ENCODE measurements at places on chromosomes 2 and 18.

DNA sequence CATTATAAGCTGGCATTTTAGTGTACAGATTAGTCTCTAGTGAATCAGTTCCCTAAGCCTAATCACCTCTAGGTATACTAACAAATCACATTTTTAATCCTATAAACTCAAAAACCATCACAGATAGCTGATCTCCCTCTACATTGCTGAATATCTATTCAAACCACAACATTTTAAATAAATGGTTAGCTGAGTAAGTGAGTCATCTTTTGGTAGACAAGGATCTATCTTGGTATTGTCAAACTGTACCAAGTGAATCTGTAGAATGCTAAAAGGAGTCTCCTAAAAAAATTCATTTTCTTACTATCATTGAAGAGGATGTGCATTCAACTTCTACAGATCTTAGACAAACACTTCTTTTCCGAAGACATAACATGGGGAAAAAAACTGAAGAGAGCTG is 40.7 kb downstream of the INO80D start:
- no peak for DNase-seq

GRCh38 chr2:96089356-96090195 is 26.8 kb downstream of the ADRA2B start:
- no peak for DNase-seq

GRCh38 chr18:63329431-63330145 is 10.0 kb upstream of the BCL2 start:
- DNase-seq = no peak

DNA sequence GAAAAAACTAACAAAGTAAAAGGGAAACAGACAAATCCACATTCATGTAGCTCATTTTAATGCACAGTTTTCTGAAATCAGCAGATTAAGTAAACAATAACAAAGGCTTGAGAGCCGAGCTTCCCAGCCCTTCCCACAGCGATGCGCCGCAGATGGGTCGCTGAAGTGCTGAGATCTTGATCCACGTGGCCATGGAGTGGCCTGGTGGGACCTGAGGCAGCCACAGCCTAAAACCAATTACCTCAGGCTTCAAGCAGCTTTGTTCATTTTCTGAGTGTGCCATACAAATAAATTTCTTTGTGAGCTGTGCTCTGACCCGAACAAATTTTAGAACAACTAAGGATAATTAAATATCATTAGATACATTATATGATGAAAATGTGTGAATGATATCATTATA is 25.6 kb upstream of the CYRIA start:
- no peak for DNase-seq

DNA sequence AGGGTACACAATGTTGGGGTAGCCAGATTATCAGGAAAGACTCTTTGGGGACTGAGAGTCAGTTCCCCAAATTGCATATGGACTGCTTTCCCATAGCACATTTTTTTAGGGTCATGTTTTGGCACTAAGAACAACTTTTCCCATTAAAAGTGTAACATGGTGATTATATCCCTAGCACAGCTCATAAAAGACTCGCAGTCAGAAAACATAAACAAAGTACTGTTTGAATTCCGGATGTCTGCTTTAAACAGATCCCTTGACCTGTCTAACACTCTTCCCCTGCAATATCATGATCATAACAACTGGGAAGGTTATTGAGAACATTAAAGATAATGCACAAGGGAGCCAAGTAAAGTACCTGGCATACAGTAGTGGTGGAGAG is 262.2 kb downstream of the ASXL3 start:
- no peak for DNase-seq

DNA sequence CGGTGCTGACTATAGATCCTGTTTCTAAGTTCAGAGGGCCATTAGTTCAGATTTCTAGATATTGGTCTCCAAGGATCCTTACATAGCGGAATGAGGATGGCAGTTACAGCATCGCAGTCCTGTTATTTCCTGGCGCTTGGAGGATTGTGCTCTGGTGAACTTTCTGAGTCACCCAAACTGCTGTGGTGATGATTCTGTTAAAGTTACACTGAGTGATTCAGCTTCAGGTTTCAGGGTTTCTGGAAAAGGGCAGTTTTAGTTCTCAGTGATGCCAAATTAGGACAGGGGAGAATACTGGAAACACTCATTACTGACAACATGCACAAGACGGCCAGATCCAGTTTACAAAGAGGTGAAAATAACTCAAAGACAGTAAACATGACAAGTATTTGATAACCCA is 52.1 kb upstream of the ANKRD62 start:
- no peak for DNase-seq

DNA sequence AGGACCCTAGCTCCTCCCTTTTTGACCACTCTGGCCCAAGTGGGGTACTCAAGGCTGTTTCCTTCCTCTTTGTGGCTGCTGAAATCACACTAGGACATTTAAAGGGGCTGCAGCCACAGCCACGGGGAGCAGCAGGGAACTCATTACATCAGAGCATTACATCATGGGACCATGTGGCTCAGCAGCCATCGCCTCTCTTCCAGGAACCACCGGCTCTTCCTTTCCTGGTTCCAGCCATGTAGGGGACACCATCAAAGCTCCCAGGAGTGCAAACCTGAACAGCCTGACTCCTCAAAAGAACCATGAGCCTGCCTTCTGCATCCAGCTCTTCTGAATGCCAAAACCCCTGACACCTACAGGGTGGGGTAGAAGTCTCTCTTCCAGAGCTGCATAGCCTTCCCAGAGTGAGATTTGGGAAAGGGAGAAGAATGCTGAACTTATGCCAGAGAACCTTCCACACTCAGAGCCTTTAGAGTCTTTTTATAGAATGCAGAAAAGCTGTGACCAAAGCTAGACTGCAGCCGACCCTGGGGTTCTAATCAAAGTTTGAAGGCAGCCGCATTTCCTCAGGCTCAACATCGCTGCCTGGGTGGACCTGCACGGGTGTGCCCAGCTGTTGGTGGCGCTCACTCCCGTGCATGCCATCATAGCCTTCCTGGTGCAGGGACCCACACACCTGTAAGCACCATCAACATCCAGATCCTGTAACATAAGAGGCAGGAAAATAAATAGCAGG is 121.7 kb downstream of the KLHL29 start:
- no peak for DNase-seq

- DNase-seq = no peak
These were observed 47.1 kb downstream of the EFR3B start for GRCh38 chr2:25088817-25089516.

DNA sequence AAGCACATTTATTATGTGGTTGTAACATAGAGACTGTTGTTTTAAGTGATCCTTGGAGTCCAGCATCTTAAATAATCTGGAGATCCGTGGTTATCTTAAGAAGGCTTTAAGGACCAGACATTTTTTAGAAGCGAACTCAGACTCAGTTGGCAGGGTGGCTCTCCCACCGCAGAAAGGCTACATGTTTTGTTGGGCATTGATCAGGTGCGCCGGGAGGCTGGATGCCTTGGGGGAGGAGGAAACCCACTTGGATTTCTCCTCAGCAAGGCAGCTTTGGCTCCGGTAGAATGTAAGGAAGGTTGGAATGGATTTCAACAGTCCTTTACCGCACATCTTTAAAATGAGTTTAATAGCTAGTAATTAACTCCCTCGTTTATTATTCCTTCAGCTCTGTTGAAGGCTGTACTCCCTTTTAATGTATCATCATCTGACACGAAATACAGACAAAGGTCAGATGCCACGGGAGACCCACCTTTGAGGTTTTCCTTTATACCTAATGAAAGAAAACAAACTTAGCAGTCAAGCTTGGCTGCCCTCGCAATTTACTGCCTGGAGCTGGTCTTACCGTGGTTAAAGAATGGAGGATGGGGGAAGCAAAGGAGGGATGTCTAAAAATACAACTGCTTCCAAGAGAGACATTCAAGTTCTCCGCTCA is 1.2 kb downstream of the TMEM200C start:
- DNase-seq = no peak

- DNase-seq = no peak
These were observed 170.3 kb downstream of the MAIP1 start for GRCh38 chr2:200125444-200126284.

GRCh38 chr2:68319398-68320117 is at the start of gene CNRIP1:
CNRIP1 (minus strand) TSS chr2:68319949; CDS start chr2:68319400, 549 bp downstream.
- DNase-seq = no peak

- DNase-seq = no peak
These were observed 170.1 kb downstream of the ASB1 start for GRCh38 chr2:238596571-238597551.

DNA sequence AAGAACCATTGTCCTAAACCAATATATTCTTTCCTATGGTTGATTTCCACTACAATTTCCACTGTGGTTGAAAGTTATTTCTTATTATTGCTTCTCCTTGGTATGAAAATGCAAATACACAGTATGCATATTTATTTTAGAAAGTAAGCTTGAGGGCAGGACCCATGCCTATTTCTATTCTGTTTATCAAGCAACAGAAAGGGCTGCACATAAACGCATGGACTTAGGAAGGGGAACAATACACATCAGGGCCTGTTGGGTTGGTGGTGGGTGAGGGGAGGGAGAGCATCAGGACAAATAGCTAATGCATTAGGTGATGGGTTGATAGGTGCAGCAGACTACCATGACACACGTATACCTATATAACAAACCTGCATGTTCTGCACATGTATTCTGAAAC is 20.7 kb downstream of the SLC4A3 start:
- no peak for DNase-seq

DNA sequence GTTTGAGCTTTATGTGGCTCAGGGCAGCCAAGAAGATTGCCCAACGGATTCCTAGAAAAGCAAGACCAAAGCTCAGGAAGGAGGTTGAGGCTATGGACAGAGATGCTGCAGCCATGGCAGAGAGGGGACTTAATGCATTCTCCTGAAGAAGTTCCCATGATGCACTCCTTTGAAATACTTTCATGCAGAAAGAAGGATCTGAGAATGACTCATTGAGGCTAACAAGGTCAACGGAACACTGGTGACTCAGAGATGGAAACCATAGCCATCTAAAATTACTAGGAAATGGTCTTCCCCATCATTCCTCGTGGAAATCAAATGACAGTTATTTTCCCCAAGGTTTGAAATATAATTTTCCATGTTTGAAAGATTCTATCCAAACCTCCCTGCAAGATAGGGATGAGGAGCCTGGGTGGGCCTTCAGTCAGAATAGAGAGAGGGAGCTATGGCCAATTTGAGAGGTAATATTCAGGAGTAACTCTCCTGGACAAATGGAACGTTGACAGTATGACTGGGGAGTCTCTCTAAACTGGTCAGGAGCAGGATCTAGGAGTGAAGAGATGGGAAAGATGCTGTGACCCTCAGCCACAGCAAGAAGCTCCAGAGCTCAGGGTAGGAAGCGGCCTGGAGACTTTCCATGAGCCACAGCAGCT is 63.0 kb downstream of the REEP1 start:
- no peak for DNase-seq

- DNase-seq = no peak
These were observed 465.0 kb downstream of the SUCLG1 start for GRCh38 chr2:83993873-83994632.

- peak; percentile 40 for DNase-seq
These were observed 7.7 kb downstream of the DNMT3A start for GRCh38 chr2:25333981-25334380.

DNA sequence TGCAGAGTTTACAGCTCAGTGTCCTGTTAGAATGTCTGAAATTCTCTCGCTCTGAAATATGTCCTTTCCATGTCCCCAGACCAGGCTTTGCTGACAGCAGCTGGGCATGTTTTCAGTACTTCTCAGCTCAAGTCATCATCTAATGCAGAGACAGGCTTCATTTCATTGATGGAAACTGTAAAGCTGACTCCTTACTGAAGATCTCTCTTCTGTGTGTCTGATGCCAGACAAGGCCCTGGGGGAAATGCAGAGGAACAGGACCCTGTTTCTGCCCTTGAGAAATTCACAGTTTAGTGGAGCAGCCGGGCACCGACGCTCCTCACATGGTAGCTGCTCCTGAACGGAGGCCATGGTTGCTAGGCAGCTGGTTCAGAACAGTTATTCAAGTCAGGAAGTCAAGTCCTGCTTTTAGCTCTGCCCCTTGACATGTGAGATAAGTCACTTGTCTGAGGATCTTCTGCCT is 24.6 kb upstream of the FZD7 start:
- no peak for DNase-seq

DNA sequence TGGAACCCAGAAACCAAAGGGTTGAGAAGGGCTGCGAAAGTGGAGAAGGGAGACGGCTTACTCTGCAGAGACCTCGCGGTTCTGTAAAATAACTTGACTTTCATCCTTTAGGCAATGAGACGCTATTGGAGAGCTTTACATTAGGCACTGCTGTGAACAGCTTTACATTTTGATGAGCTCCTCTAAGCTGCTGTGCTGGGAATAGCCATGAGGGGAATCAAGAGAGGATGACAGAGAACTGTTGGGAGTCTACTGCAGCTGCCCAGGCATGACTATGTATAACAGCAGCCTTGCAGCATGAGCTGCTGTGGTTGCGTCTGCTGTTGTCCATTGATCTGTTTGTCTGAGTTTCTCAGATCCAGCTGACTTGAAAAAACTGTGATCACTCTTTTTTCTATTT is 310.8 kb upstream of the MAP2 start:
- no peak for DNase-seq

GRCh38 chr2:239462671-239463506 is 62.1 kb upstream of the HDAC4 start:
- DNase-seq = no peak

DNA sequence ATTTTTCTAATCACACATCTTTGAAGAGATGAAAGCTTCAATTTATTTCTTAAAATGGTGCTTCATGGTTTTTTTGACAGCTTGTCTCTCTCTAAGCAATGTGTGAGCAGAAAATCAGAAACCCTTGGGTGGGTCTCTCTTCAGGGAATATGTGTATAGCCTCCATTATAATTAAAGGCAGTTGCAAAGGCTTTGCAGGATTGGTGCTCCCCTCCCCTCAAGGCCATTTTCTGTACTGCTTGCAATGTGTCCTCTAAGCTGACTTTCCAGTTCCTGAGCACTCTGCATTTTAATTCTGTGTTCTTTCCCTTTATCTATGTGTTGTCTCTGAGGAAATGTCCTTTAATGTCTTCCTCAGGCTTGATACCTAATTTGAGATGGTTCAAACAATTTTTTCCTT is 172.6 kb downstream of the DPP4 start:
- DNase-seq = no peak

DNA sequence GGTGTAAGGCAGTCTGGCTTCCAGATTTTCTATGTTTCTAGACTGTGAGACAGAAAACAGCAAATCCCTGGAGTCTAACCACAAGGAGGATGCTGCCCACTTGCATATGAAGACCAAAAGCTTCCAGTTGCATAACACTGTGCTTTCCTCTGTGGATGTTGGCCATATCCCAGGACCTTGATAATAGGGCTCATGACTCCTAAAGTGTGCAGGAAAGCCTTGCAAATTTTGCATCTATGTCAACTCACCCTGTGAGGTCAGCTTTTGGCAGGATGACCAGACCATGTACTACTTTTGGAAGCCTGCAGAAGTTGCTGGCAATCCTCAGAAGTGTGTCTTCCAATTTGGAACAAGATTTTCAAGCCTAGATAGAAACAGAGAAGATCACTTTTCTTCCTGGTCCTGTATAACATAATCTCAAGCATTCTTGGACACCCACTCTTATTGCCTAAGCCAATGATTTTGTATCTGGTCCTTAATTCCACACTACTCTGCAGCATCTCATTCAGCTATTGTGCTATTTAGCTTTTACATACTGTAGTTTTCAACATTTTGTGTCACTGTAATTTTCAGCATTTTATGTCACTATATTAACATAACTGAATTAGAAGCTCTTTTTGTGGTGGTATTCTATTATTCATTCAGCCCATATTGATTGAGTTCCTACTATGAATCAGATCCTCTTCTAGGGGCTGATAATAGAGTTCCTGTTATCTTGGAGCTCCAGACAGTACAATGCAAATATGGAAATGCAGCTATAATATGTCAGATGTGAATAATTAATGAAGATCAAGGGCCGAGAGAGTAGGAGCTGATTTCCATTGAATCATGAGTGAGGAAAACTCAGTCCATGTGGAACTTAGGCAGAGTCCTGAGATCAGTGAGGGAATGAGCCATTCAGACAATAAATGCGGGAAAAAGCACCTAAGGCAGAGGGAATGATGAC is 85.3 kb upstream of the RAB27B start:
- DNase-seq = no peak
